ENCODE measurements at places on chromosomes 12 and 14. TPM values are rescaled to one million over a fixed set of nuclear protein-coding genes. Genes with fewer than 3 reads are reported as not detected.

Gene DLK1
- 5.3 TPM for total RNA-seq

Gene CISTR
- total RNA-seq = 0.79 TPM

Gene TRPV4
- 3.8 TPM for total RNA-seq

Gene KDM5A
- total RNA-seq = 69.8 TPM

Gene MTRFR
- 15.7 TPM for total RNA-seq

Gene SERPINA1
- total RNA-seq = 8.6 TPM

Gene NFE2
- 5.6 TPM for total RNA-seq

Gene SLC6A12
- total RNA-seq = 21.9 TPM

Gene CCDC88C
- 8.8 TPM for total RNA-seq
